NCI-H1092 treated with DMSO at 0.1 percent for 48 hours (cell line): ENCODE measurements at places on chromosomes 11 and 22.
A peak's percentile ranks its signal among the peaks of the same experiment; 100 is the strongest.

- no peak for DNase-seq
Observed at GRCh38 chr11:104979839-104980238, 11.5 kb upstream of the CASP4 start.

DNA sequence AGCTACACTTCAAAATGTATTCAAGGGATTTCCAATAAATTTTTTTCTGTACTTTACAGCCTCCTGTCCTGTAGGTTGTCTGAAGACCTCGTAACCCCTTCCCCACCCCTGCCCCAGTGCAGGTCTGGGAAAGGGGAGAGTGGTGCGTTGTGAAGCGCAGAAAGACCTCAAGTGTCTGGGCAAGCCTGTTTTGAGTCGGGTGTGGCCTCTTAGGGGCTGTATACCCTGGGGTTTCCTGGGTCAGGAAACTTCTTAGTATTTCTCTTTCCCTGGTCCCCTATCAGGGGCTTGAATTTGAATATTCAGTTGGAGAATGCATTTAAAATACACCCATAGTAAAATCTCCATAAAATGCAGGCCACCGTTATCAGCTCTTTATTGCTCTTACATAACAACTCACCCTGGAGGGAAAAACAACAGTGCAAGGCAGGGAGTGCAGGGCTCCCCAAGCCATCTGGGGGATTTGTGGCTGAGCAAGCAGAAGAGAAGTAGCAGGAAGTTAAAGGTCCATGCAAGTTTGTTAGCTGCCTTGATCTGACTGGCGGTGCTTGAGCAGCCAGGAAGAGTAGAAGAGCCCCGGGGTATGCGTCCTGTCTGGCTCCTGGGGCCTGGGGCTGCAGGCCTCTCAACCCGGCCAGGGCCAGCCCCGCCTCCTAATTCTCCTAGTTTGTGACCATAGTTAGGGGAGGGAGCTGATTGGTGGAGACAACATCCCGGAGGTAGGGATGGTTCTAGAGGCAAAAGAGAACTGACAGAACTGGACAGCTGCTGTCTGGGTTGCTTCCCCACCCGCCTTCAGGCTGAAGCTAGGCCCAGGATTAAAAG, 25.7 kb downstream of the ARHGAP1 start:
- DNase-seq: no peak

DNA sequence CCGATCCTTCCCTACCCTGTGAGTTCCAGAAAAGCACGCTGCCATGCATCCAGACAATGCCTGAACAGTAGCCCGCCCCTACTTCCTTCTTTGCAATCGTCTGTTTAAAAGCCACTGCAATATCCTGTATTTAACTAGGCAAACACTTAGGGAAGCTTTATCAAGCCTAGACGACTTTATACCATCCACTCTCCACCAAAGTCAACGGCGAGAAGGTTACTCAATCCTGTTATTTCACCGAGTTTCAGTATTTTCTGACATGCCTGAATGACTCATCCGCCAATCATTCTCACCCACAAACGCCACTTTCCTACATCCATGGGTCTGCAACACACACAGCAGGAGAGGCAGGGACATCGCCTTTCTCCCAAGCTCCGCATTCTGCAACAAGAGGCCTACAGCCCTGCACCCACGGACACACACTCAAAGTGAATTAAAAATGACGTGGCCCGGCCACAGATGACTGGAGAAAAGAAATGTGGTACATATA, 9.3 kb downstream of the CELSR1 start:
- DNase-seq: no peak

DNA sequence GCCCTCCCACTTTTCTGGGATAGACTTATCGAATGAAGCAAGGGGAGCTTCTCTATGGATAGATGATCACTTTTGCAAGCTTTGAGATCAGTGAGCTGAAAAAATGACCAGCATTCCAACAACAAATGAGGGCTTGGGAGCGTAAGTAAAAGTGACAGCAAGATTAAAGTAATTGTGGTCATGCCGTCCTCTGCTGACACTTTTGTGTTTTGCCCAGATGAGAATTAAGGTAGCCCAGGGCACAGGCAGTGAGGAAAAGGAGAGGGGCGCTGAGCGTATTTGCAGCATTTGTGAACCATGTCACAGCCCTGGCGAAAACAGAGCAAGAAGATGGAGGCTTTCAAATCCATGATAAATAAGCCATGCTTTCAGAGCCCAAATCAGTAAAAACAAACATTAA, 24.6 kb upstream of the TMA7B start:
- no peak for DNase-seq

GRCh38 chr11:65431451-65432099, 9.0 kb downstream of the NEAT1 start:
- DNase-seq: no peak

DNA sequence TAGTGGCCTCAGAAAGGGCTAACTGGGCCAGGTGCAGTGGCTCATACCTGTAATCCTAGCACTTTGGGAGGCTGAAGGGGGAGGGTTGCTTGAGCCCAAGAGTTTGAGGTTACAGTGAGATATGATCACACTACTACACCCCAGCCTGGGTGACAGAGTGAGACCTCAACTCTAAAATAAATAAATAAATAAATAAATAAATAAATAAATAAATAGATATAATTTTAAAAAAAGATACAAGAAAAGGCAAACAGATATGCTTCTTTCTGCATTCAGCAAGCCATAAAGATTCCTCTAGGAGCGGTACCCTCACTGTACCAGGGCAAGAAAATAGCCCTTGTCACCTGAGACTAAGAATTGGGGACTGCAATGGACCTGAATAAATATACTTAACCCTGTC, 1.3 kb upstream of the RSPH14 start:
- DNase-seq: no peak

DNA sequence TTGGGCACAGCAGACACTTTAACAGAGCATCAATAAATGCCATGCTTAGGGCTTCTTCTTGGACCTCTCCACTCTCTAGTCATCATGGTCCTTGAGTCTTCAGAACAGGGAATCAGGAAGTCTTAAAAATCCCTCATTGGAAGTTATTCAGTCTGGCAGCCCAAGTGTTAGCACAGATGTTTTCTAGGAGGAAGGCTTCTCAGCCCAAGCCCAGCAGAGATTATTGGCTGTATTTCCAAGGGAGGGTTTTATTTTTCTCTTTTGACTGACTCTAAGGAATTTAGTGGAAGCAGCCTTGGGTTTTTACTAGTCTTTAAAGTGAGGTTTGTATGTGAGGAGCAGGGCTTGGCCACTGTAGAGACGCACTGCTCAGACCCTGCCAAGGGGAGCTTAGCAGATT, 41.9 kb downstream of the CEP164 start:
- DNase-seq: no peak

- no peak for DNase-seq
Observed at GRCh38 chr22:47032956-47033647, 270.7 kb downstream of the TBC1D22A start.

- DNase-seq: no peak
Observed at GRCh38 chr11:73194593-73194992, 23.5 kb upstream of the P2RY2 start.

DNA sequence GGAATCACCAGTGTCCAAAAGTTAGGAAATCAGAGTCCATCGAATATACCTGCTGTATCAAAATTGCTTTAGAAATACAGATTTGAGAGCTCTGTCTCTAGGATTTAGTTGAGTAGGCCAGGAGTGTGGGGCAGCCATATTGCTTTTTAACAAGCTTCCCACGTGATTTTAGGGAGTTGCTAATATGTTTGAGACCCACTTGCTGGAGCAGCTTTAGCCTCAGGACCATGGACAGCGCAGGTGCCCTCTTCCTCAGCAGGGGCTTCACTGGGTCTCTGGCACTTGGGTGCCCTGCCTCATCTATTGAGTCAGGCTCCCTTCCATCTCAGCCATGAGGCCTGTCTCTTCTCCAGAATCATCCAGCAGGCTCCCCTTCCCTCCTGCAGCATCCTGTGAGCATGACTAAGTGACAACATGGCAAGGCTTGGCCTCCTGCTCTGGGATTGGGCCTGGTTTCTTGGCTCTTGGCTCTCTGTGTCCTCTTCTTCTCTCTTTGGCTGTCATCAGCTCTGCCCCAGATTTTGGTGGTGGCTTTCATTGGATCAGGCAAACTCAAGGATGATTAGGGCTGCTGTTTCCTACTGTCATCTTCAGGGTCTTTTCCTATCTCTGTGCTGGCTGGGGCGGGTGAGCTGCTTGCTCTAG, 70.0 kb downstream of the SGSM1 start:
- no peak for DNase-seq

- DNase-seq: no peak
Observed at GRCh38 chr11:5290106-5290505, 11.6 kb downstream of the OR51B4 start.

DNA sequence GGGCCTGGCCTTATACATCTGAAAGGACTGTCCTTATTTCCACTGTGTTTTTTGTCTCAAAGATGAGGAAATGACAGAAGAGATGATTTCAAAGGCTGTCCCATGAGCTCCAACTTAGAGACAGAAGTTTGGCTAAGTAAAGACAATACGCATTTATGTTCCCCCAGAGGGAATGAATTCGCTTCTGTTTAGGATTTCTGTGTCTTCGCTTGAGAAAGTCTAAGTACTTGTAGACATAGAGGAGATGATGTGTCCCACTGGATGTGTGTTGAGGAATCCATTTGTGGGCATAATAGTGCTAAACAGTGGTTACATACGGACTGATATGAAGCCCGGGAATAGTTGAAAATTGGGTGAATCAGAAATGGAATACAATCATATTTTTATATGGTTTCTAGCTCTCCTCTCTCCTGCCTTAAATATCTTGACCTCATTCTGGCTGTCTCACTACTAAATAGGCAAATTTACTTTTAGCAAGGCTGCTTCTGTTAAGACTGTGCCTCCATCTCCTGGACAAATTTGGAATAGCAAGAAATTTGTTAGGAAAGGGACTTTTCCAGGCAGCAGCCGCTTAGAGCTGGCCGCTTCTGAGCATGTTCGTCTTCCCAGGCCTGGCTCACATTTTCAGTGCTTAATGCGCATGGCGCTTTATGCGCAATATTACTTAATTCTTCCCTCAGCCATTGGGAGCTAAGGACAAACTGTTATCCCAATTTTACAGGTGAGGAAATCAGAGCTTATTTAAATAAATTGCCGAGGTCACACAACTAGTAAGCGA, 1.9 kb upstream of the PEX26 start:
- DNase-seq: peak; percentile 75

DNA sequence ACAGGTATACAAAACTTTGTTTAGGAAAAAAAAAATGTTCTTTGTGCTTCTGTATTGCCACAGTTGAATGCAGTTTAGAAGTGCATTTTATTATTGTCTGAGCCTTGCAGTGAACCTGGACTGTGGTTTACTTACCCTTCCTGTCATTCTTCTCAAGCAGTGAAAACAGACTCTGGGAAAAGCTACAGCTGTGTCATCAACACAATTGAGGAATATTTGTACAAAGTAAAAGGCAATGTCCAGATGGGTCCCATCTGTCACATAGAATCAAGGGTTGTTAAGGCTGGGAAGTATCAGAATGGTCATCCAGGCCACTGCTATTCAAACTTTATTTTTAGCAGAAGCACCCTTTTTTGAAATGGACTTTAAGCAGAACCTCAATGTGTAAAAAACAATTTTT, 73.3 kb downstream of the TRIM44 start:
- no peak for DNase-seq

DNA sequence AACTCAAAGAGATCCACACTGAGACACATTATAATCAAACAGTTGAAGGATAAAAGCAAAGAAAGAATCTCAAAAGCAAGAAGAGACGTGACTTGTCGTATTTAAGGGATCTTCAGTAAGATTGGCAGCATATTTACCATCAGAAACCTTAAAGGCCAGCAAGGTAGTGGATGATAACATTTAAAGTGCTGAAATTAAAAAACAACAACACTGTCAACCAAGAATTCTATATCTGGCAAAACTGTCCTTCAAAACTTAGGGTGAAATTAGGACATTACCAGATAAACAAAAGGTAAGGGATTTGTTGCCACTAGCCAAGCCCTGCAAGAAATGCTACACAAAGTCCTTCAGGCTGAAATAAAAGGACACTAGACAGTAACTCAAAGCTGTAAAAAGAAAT, 11.0 kb upstream of the MUC5B start:
- DNase-seq: no peak

DNA sequence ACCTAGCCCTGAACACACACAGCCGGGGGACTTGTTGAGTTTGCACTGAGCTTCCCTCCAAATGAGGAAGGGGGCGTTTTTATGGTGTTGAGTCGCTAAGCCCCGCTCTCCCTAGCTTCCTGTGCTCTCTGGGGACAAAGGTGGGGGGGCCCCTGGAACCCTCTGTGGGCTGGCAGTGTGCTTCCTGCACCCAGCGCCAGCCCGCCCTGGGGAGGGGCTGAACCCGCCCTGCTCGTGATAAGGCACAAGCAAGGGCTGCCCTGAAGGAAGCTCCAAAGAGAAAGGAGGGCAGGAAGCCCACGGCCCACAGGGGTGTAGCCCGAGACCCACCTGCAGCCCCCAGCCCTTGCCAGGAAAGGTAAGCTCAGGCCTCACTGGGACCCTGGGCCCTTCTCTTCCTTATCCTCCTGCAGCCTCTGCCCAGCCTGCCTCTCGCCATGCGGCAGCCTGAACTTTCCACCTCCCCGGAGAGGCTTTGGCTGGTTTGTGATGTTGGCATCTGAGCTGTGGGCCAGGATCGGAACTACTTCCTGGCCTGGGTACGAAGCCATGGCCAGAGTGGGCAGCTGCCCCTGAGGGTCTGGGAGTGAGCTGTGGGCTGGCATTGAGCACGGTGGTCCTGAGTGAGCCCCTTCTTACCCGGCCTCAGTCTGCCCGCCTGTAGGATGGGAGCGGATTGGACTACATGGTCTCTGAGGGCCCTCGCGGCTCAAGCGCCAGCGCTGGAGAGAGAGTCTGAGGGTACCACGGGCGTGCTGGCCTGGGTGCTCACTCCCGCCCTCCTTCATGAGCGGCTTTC, at the start of gene FERMT3:
Gene FERMT3 (plus strand): TSS at position 265 of the 799 bp plus-strand sequence. CDS start 644 bp downstream, outside the sequence.
- DNase-seq: no peak

DNA sequence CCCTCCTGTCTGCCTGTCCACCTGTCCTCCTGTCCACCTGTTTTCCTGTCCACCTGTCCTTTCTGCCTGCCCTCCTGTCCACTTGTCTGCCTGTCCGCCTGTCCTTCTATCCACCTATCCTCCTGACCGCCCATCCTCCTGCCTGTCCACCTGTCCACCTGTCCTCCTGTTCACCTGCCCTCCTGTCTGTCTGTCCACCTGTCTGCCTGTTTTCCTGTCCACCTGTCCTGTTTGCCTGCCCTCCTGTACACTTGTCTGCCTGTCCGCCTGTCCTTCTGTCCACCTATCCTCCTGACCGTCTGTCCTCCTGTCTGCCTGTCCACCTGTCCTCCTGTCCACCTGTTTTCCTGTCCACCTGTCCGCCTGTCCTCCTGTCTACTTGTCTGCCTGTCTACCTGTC, 682.8 kb downstream of the TBC1D22A start:
- no peak for DNase-seq

DNA sequence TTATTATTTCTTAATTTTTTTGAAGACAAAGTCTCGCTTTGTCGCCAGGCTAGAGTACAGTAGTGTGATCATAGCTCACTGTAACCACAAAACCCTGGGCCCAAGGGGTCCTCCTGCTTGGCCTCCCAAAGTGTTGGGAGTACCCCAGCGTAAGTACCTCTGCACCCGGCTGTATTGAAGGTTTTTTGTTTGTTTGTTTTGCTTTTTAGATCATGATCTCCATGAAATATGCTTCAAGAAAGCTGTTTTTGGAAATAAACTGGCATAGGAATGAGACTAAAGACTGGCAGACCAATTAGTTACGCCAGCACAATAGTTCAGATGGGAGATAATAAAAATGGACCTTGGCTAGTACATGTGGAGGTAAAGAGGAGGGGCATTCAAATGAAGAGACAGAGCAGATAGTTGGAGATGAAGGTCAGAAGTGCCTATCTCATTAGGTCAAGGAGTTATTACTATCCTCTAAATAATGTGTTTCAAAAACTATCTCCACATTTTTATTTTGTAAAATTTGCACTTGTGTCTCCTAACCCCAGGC, 4.1 kb upstream of the MRPL48 start:
- DNase-seq: no peak

- DNase-seq: no peak
Observed at GRCh38 chr11:64858467-64859263, 14.2 kb upstream of the CDC42BPG start.
